ENCODE measurements at places on chromosomes 5 and 9.

- DNase-seq = no peak
Observed at GRCh38 chr9:127049581-127049980, 72.9 kb downstream of the ANGPTL2 start.

DNA sequence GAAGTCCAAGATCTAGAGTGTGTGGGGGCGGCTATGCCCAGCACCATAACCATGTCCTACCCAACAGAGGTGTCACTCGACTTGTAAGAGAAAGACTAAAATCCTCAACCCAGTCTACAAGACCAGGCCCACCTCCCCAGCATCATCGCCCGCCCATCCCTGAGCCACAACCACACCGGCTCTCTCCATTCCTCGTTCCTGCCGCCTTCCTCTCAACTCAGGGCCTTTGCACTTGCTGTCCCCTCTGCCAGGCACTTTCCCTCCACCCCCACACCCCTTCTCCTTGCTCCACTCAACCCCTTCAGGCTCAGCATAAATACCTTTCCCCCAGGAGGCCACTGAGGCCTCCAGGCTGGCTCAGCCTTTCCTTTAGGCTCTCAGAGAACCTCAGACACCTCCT lies 69.3 kb downstream of the PAX5 start:
- no peak for DNase-seq

- DNase-seq = no peak
Observed at GRCh38 chr9:127971357-127972235, 9.2 kb downstream of the EEIG1 start.

- no peak for DNase-seq
Observed at GRCh38 chr9:106487266-106487665, 375.7 kb upstream of the ZNF462 start.

DNA sequence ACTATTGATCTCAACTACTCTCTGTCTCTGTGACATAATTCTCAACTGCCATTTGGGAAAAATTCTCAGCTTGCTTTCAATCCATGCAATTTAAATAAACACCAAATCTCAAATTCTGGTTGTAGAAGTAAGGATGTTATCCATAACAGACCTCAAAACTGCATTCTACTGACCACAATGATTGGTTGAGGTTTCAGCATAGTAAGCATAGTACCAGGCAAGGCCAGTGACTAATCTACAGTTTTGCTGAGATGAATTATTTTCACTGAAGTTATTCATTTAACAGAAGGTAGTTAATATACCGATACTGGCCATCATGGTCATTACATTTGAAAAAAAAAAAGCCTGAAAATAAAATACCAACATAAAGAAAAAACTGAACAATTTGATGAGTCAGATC lies 488.0 kb upstream of the CDH18 start:
- no peak for DNase-seq

- DNase-seq = no peak
Observed at GRCh38 chr5:35458824-35459207, 158.8 kb upstream of the SPEF2 start.

GRCh38 chr5:37847978-37848425 lies 8.2 kb upstream of the GDNF start:
- no peak for DNase-seq

- DNase-seq = no peak
Observed at GRCh38 chr9:82716821-82717220, 346.1 kb downstream of the RASEF start.

- DNase-seq = no peak
Observed at GRCh38 chr9:98080326-98080725, 23.8 kb downstream of the NANS start.

DNA sequence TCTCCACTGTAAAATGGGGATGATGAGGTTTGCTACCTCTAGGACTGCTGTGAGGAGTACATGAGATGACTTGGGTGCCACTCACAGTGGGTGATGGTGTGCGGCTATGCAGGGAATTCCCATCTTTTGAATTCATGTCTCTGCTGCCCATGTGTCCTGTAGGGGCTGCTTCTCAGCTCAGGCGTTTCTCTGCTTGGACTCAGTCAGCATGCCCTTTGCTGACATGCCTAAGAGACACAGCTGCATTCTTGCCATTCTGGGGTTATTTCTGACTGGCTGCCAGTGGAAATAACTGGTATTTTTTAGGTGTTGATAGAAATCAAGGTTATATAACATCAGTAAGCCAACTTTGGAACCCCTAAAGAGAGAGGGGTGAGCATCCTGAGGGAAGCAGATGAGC lies 24.3 kb upstream of the XPA start:
- no peak for DNase-seq

DNA sequence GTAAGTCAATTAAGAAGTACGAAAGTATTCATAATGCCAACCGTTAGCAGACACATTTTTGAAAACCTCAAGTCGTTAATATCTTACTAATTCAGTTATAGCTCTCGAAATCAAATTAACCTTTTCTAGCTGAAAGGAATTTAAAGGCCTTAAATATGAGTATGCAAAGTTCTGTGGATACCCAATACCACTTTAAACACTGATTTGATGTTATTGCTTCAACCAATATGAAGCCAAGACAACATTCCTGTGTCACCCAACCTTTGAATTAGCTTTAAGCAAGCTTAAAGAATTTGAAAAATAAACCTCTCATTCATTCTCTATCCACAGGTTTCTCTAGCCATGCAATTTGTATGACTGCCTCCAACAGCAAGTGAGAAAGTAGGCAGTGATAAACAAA lies 204.5 kb downstream of the MCTP1 start:
- DNase-seq = no peak

DNA sequence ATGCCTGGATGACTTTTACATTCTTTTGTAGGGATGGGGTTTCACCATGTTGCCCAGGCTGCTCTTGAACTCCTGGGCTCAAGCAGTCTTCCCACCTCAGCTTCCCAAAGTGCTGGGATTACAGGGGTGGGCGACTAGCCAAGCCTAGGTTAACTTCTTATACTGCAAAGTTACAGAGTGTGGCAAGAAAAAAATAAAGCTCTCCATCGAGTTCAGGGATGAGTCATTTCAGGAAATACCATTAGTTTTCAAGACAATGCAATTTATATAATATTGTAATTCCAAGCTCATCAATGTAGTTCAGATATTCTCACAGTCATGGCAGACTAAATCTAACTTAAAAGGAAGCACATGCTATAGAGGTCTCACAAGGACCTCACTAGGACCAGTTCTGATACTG lies 11.5 kb upstream of the ABO start:
- no peak for DNase-seq

DNA sequence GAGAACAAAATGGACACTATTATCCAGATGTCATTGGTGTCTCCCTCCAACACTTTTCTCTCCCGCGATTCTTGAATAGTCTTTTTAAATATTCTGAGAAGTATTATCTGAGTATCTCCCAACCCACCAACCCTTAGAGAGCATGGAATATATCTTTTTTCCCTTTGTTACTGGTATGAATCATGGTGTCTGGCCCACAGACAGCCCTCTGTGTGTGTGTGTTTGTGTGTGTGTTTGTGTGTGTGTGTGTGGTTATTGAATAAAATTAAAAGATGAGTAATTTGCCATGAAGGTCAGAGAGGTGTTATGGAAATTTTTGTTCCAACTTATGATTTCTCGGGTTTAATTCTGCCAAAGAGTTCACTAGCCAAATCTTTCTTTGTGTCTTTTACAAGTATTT lies 47.7 kb downstream of the CAMK4 start:
- DNase-seq = no peak

- DNase-seq = no peak
Observed at GRCh38 chr5:143064676-143065075, 294.5 kb downstream of the ARHGAP26 start.

DNA sequence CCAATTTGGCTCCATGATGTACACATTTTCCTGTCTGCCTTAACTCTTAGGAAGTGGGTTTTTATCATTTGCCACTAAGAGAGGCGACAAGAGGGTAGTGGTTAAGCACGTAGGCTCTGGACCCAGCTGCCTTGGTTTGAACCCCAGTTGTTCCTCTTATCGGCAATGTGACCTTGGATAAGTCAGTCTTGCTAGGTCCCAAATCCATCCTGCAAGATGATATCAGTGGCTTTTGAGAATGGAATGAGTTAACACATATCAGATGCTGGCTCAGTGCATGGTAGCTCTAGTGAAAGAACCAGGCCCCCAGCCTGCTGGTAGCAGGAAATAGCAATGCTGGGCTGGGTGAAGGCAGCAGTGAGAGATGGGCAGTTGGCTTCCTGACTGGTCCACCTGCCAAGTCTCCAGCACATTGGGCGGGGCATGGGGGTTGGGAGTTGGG lies 72.5 kb downstream of the STK10 start:
- no peak for DNase-seq

DNA sequence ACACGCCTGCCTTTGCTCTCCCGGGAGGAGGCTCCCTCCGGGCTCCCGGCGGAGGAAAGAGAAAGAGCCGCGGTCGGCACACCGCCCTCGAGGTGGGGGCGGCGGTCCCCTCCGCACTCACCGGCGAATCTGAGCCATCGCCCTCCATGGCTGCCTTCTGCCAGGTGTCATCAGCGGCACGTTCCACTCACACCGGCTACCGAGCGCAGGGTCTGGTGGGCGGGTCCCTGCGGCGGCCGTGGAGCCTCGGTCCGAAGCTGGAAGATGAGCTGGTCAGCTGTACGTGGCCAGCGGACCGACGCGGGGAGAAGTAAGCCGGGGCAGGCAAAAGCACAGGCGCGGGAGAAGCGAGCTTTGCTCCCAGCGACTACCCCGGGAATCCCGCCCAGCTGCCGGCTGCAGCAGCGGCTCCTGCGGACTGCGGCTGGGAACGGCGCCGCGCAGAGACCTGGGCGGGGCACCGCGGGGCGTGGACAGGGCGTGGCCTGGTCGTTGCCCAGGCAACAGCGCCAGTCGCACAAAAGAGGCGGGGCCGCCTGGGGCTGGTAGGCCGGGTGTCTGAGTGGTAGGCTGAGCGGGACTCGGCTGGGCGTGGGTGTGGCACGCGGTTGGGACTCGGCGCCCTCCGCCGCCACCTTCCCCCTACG lies at the start of gene TRIM36:
Gene TRIM36, minus strand, starts transcription at position 422 of the 647 bp plus-strand sequence. Its CDS starts 274 bp downstream, at position 148.
- peak; percentile 90 for DNase-seq

DNA sequence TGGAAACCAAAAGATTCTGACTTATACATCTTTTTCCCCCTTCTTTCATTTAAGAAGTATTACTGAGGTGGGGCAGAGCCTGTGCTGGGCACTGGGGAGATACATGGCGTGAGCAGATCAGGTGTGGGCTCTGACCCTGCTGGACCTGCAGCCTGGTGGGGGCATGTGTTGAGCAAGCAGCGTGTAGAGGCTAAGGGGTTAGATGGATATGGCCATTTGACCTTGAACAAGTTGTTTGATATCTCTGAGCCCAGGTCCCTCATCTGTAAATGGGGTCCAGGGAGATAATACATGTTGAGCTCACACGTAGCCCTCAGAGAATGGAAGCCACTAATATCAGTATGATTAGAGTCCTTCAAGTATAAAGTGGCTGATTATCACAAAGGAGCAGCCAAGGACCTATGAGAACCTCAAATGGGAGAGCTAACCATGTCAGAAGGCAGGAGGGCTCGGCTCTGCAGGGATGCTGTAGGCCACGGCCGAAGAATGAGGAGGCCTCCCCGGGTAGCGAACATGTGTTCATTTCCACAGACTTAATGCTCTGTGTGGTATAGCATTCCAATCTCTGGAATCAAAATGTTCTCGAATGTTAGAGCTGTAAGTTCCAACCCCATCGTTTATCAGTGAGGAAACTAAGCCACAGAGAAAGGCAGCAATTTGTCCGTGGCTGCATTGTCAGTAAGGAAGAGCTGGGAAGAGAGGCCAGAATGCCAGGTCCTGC lies 15.4 kb upstream of the ANGPTL2 start:
- no peak for DNase-seq

GRCh38 chr9:103068753-103069152 lies 73.6 kb downstream of the CYLC2 start:
- no peak for DNase-seq

- no peak for DNase-seq
Observed at GRCh38 chr9:89951675-89952074, 346.9 kb downstream of the GADD45G start.

DNA sequence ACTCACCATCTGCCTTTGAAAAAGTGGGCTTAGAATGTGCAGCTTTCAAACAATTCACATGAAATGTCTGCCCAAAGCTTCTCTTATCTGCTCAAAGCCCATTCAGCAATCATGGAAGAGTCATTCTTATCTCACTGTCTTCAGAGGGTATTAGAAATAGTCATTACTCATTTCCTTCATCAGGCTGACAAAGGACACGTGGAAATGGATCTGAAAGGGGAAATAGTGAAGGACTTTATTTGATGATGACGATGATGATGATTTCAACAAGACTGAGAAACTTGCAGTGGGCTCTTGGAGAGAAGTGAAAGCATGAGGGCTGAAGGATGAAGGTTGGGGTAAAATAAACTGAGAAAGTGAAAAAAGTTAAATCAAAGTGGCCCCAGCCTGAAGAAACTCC lies 194.3 kb downstream of the SMARCA2 start:
- DNase-seq = no peak

DNA sequence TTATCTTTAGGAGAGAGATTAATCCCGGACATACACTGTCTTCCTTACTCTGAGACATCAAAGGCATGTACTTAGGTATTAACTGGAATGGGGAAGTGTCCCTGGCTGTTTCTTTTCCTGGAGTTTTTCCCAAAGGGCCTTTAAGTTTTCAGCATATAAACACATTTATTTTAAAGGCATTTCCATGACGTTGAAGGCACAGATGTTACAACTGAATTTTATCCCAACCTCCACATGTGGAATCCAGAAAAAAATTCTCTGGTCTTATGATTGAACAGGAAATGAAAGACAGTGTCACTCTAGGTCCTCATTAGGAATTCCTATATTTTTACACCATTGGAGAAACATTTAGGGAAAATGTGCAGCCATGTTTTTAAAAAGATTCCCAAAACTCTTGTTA lies 41.6 kb upstream of the SHOC1 start:
- DNase-seq = no peak

GRCh38 chr5:72658761-72659540 lies 151.7 kb upstream of the ZNF366 start:
- DNase-seq = no peak

- DNase-seq = no peak
Observed at GRCh38 chr5:159411115-159411514, 80.8 kb upstream of the IL12B start.

DNA sequence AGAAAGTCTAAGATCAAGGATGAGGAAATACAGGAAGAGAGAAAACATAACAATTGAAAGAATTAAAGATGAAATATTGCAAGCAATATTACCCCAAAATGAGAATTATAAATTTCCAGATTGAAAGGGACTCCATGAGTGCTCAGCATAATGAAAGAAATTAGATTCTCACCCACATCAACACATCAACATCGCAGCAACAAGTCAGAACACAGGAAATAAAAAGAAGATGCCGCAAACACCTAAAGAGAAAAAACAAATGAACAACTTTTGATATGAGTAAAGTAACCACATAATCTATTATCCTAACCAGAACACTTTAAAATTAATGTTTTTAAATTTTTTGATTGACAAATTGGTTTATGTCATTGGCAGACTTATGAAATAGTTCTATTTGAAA lies 318.3 kb upstream of the PTGER4 start:
- DNase-seq = no peak

DNA sequence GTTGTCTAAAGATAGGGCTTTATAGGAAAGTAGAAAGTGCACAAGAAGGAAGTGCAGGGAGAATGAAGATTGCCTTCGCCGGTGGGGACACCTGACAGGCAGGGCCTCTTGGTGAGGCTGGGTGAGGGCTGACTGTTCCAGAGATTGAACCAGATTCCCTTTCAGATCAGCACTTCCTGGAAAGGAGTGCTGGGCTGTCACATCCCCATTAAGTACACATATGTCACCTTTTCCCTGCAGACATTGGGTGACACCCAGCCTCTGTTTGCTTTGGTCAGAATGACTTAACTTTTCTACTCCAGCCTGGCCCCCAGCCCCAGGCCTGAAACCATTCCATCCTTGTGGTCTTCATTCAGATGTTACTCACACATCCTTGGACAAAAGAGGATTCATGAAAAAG lies 7.4 kb upstream of the SHROOM1 start:
- no peak for DNase-seq
